ENCODE measurements at places on chromosomes 5 and 9.

DNA sequence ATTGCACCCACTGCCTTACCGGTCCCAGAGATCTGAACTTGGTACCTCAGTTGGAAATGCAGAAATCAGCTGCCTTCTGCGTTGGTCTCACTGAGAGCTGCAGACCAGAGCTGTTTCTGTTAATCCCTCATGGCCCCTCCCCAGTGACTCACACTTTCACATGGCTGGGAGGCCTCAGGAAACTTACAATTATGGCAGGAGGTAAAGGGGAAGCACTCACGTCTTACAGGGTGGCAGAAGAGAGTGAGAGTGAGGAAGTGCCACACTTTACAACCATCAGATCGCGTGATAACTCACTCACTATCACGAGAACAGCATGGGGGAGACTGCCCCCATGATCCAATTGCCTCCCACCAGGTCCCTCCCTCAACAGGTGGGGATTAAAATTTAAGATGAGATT lies 648.5 kb downstream of the MTRR start:
- DNase-seq: no peak

- peak; percentile 78 for DNase-seq
Observed at GRCh38 chr9:72978744-72979143, 25.9 kb upstream of the ALDH1A1 start.

- no peak for DNase-seq
Observed at GRCh38 chr9:98024702-98025101, 31.8 kb upstream of the NANS start.

- DNase-seq: peak; percentile 82
Observed at GRCh38 chr9:35826071-35826701, 2.3 kb downstream of the FAM221B start.

- no peak for DNase-seq
Observed at GRCh38 chr5:155027993-155028629, 14.6 kb downstream of the KIF4B start.

GRCh38 chr9:124354346-124355038 lies 60.8 kb downstream of the PSMB7 start:
- no peak for DNase-seq

GRCh38 chr5:171093598-171093997 lies 215.4 kb upstream of the TLX3 start:
- DNase-seq: no peak

- DNase-seq: no peak
Observed at GRCh38 chr5:172946146-172946545, 13.1 kb upstream of the RPL26L1 start.

DNA sequence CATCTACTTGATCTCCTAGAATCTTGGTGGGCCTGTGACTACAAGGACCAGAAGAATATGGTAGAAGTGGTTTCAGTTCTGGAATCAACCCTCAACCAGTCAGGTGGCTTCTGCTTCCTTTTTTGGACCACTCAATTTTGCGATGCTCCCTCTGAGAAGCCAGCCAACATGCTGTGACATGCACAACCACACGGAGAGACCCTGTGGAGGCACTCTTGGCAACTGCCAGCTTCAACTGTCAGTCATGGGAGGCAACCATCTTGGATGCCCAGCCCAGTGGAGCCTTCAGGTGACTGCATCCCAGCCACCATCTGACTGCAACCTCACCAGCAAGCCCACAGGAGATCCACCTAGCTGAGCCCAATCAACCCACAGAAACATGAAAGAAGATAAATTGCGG lies 137.3 kb downstream of the FAM114A2 start:
- no peak for DNase-seq

GRCh38 chr5:665541-665955 lies 27.6 kb downstream of the TPPP start:
- DNase-seq: no peak

GRCh38 chr5:101997235-101997634 lies 298.8 kb downstream of the SLCO4C1 start:
- no peak for DNase-seq

GRCh38 chr5:140356853-140357725 lies 2.9 kb upstream of the SLC4A9 start:
- no peak for DNase-seq

- DNase-seq: no peak
Observed at GRCh38 chr9:124263213-124263612, 5.5 kb downstream of the NEK6 start.

GRCh38 chr9:2493109-2493508 lies 128.5 kb upstream of the VLDLR start:
- DNase-seq: peak; percentile 80

GRCh38 chr9:89801341-89801740 lies 196.5 kb downstream of the GADD45G start:
- no peak for DNase-seq

GRCh38 chr5:138258704-138259292 lies 15.6 kb downstream of the GFRA3 start:
- no peak for DNase-seq

GRCh38 chr5:160702934-160703333 lies 149.1 kb downstream of the ATP10B start:
- no peak for DNase-seq

- no peak for DNase-seq
Observed at GRCh38 chr9:17865881-17866280, 287.0 kb downstream of the SH3GL2 start.

DNA sequence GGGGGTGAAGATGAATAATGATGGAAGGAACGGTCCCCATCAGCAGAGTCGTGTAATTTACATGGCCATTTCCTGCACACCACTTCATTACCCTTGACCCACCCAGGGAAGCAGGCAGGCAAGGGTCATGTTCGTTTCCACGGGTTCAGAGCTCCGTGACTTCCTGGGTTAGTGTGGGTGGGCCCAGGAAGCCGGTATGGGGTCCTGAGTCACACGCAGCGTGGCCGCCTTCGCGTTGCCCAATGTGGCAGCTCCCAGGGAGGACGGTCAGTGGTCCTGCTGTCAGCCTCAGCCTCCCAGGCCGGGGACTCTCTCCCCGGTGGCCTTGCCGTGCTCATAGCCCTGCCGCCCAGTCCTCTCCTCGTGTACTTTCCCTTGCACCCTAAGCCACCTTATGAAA lies 5.1 kb upstream of the TERT start:
- DNase-seq: no peak

DNA sequence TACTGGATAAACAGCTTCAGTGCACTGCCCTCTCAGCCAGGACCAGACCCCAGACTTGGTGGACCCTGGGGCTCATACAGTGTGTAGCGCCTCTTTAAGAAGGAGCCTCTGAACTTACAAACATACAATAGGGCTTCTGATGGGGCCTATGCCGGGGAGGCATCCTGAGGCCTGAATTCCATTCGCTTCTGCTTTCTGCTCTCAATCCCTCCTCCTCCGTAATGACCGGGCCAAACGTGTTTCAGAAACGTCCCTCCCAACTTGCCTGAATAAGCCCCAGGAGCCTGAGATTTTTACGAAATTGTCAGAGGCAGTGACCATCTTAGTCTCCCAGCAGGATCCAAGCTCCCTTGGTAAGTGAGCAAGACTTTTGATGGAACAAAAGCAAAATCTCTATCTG lies 128.1 kb upstream of the BOD1 start:
- DNase-seq: no peak

- DNase-seq: no peak
Observed at GRCh38 chr5:178234121-178234749, 1.6 kb upstream of the PHYKPL start.

GRCh38 chr9:129382281-129383018 lies 204.4 kb upstream of the IER5L start:
- peak; percentile 3 for DNase-seq

DNA sequence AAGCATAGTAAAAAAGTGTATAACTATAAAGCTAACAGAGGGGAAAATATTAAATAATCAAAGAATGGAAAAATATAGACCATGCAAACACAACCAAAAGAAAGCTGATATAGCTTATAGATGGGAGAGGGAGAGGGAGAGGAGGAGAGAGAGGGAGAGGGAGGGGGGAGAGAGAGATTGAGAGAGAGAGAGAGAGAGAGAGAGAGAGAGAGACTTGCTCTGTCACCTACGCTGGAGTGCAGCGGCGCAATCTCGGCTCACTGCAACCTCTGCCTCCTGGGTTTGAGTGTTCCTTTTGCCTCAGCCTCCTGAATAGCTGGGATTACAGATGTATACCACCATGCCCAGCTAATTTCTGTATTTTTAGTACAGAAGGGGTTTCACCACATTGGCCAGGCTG lies 110.6 kb downstream of the RAPGEF6 start:
- DNase-seq: no peak

GRCh38 chr5:6112125-6112524 lies 266.2 kb downstream of the MED10 start:
- DNase-seq: no peak

- no peak for DNase-seq
Observed at GRCh38 chr5:90050103-90050502, 359.5 kb downstream of the CETN3 start.

DNA sequence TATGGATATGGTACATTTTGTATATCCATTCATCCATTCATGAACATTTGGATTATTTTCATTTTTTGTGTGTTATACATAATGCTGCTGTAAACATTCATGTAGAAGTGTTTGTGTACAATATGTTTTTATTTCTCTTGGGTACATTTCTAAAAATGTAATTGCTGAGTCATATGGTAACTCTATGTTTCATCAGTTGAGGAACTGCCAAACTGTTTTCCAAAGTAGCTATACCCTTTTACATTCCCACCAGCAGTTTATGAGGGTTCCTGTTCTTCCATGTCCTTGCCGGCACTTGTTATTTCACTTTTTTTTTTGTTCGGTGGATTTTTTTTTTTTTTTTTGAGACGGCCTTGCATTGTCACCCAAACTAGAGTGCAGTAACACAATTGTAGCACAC lies 54.0 kb upstream of the MCCC2 start:
- peak; percentile 65 for DNase-seq

DNA sequence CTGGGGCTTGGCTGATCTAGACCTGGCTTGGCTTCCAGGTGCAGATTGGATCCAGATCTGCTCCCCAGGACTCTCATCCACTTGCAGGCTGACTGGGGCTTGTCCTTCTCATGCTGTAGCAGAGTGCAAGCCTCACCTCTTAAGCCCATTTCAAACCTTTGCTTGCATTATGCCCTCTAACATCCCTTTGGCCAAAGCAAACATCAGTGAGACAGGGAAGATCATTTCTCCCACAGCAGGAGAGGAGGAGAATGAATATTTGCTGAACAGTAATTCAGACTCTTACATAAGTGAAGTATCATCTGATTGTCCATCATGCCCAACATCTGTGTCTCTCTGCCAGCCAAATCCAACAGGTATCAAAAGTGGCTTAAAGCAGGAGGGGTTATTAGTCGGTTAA lies 194.9 kb downstream of the C9orf152 start:
- DNase-seq: no peak

GRCh38 chr5:165138236-165138635 lies 1632.8 kb downstream of the MAT2B start:
- no peak for DNase-seq

DNA sequence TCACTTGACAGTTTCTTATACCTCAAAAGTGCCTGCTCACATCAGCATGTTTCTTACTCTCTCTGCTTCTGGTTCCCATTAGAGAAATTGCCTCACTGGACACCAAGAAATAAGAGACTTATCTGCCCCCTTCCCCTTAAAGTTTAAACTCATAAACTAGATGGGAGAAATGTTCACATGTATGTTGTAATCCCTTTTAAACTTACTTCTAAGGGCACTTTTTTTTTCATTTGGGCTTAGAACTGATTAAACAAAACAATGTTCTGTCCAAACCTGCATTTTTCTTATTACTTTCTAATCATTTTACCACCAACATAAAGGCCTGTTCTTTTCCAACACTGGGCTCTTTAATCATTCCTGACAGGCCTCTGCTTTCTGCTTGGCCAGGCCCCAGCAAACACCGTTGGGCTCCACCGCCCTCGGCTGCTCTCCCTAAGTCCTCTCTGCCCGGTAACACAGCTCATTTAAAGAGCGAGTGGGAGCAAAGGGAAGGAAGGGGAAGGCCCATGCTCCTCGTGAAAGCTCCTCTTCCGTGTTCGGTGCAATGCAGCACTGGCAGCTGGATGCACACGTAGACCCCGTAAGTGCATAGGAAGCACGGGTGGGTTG lies 53.4 kb downstream of the ROR2 start:
- peak; percentile 92 for DNase-seq

DNA sequence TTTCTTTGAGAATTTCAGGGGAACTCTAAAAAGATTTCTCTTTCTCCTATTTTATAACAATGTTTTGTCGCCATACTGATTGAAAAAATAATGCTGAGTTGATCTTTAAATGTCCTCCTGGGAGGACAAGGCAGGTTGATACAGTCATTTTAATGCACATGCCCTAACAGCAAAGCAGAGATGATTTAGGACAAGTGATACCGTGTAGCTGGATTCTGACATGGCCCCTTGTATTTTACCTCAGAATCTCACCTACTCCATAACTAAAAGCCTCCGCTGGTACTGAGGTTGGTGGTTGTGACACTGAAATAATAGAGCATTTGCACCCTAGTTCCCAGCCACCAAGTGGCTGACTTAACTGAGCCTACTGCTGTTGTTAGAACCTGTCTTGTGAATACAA lies 811 bp upstream of the LRRTM2 start:
- DNase-seq: no peak

GRCh38 chr5:109962882-109963603 lies 273.3 kb downstream of the MAN2A1 start:
- no peak for DNase-seq

- DNase-seq: no peak
Observed at GRCh38 chr5:74156728-74157383, 483.7 kb downstream of the ENC1 start.

DNA sequence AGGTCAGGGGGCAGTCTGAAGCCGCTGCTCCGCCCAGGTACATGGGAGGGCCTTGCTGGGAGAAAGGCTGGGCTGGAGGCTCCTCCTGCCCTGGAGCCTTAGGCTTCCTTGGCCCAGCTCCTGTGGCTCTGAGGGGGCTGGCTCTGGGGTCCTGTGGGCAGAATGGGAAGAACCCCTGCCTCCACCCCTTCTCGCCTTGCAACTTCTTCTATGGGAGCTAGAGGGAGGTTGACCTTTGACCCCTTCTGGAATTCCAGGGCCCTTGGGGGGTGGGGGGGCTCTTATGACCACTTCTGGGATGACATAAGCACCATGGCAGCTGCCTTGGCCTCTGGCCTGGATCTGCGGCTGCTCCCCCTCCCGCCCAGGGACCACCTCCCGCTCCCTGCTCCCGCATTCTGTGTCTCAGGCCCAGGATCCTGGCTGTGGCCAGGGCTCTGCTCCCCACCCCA lies 32.2 kb downstream of the IER5L start:
- DNase-seq: peak; percentile 69

DNA sequence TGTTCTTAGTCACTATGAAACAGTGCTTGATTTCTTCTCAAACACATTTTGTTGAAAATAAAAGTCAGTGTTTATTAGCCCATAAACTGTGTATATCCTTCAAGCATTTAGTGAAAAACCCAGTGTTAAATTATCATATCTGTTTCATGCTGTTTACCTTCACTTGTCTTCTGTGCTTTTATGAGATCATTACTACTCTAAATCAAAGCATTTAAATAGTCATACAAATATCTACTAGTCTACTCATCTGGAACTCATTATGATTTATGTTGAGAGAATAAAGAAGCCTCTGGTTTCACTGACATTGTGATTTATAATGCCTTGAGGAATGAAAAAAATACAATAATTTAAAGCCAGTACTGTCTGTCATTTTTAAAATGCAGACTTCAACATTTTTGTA lies 366.5 kb downstream of the SLCO4C1 start:
- DNase-seq: no peak

- DNase-seq: no peak
Observed at GRCh38 chr5:2737273-2738155, 14.0 kb downstream of the IRX2 start.

All from adipocyte (in vitro differentiated cells).